AG08396 (cell line): ENCODE measurements at places on chromosomes 7 and 10.

DNA sequence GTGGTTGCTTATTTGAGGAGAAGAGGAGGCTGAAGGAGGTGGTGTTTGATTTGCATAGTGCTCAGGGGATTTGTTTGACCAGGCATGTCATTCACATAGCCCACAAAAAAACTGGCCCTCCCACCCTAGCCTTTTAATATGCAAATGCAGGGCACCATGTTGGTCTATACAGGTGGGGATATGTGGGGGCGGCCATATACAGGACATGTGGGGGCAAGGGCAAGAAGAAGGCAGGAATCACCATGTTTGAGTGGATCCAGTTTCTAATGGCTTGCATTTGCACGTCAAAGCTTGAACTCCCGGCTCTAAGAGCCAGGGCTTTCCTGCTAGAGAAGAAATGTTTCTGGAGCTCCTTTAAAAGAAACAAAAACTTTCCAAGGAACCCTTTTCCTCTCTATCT, 541.0 kb downstream of the ZWINT start:
- no peak for DNase-seq

DNA sequence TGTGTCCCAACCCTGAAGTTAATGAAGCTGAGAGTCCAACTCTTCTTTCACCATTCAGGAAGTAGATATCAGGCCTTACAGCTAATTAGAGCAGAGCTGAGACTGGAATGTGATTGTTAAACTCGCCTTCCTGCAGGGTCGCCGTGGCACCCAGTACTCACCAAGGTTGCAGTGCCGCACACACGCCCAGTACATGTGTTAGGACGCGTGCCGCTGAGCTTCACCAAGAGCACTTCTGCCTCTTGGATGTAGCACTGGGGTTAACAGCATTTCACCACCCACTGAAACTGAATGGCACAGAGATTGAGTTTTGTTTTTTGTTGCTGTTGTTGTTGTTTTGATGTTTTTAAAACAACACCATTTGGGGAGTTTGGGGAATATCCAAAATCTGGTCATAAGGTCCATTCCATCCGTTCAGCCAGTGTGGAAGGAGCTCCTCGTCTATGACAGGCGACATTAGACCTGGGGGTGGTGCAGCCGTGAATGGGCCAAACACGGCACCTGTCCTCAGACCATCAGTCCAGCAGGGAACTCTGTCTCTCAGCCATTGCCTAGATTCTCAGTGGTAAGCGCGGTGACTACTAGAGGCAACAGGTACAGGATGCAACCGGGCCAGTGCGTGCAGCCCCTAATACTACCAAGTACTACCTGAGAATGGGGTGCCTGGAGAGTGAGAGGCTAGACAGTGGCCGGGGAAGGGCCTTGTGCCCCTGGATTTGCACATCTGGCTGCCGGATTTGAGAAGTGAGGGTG, 21.9 kb downstream of the WIPI2 start:
- no peak for DNase-seq

DNA sequence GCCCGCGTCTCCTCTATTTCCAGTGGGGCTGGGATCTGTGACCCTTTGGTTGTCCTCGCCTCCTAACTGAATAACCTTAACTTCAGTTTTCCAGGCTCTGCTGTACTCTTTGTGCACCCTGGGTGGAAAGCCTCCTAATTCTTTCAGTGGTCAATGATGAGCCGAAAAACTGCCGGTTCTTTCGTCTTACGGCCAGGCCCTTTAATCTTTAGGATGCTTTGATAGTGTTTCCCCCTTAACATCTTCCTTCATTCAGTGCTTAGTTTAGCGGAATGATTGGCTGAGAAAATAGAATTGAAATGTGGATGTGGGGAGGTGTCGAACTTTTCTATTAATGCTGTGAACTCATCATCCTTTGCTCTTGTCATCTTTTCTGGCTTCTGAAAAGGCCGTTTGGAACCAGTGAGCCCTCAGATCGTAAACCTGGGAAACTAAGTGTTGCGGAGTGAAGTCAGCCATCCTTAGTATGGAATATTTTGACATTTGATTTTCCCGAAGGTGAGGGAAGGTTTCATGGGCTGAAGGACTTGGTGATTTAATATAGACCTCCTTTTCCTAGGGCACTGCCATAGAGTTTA, 847 bp downstream of the GARS1 start:
- no peak for DNase-seq

- DNase-seq, result peak; percentile 24
Measured at GRCh38 chr7:93622036-93623033, 47.8 kb upstream of the CALCR start.

- DNase-seq, result no peak
Measured at GRCh38 chr10:129796710-129797420, 167.2 kb downstream of the EBF3 start.

DNA sequence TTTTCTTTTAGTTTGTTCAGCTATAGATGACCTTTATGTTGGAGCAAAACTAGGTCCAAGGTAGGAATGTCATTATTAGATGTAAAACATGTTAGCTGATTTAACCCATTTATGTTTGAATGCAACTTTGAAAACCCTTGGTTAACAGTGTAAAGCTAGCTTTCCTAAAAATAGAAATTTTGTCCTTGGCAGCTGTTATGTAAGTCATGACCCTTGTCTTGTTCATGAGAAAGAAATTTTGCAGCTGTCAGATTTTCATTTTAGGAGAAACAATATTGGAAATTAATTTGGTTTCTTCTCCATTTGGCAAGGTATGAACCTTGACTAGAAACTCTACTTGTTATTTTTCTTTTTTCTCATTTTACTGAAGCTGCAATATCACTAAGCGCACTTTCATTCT, 23.9 kb upstream of the CCAR1 start:
- no peak for DNase-seq

DNA sequence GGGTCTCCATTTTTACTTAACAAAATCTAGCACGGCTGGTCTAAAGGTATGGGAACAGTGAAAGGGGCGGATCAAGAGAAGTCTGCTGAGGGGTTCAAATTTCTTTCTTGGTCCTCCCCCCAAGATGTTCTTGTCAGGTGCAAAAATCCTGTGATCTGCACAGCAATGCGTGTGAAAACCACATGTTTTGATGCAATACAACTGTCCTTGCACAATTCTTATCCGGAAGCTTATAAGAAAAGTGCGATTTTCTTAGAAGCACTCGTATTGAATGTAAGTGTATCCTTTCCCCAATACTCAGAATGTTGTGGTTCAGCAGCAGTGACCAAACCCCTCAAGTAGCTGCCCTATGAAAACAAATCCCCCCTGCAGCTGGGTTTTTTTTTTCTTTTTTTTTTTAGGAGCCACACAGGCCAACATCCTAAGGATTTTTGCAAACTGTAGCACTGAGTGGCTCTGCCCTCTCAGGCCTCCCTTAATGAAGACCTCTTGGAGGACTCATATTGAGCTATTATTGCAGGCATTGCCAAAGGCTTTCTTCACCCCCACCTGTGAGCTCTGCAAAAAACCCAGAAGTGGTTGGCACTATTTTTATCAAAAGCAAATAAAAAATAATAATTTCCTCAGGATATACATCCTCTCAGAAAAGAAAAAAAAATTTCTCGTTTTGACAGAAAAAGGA, 151.9 kb upstream of the ITGB1 start:
- DNase-seq, result no peak

DNA sequence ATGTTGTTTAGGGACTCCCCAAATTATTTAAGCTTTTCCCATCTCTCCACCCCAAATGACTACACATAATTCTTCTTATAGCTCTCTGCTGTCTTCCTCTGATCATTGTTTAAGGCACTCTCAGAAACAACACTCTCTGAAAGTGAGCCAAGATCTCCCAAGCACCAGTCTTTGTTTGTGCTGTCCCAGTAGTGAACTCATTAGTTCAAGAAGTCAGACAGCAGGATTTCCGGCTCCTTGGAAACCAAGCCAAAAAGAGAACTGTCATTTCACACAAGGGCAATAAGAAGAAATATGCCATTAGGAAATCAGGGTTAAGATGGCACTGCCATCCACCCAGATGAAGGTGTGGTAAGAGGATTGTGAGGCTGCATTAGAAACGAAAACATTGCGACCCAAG, 83.1 kb downstream of the FZD1 start:
- DNase-seq, result no peak

DNA sequence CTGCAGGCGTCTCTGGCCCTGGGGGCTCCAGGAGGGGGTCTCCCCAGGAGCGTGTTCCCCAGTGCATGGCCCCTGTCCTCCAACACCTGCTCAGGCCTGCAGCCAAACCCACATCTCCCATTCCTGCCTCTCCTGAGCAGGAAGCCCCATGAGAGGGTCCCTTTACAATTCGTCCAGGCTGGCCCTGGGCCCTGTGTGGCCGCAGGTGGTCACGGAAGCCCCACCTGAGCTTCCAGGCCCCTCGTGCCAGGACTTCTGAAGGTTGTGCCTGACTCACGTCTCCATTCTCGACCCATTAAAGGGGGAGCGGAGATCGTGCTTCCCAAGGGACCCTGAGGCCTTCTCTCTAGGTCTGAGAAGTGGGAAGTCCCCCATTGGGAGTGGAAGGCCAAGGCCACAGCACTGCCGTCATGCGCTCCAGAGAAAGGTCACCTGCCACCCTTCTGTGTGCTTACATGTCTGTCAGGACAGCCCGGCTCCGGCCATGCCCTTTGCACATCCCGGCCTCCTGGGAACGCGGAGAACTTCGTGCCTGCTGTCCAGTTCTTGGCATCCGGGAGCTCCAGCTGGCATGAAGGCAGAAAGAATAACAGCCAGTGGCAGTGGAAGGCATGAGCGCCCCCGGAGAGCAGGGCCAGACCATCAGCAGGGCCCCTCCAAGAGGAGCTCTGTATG, 382.3 kb downstream of the DNAJB6 start:
- DNase-seq, result no peak

DNA sequence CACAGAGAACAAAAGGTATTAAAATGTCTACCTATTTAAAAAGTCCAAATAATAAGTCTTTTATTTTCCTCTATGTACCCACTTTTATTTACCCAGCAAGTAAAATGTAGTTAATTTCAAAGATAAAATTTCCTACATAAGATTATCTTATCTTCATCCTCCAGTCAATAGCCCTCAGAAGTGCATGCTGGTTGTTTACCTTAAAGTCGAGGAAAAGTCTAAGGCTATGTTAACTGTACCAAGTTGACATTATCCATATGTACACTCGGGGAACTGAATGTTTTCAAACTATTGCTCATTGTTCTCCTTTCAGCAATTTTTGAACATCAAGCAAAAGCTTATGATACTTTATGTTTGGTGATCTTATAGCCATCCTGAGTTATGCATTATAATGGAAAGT, 24.1 kb upstream of the LIPF start:
- no peak for DNase-seq

- DNase-seq, result peak; percentile 36
Measured at GRCh38 chr7:86932038-86932512, 127.4 kb downstream of the ELAPOR2 start.

DNA sequence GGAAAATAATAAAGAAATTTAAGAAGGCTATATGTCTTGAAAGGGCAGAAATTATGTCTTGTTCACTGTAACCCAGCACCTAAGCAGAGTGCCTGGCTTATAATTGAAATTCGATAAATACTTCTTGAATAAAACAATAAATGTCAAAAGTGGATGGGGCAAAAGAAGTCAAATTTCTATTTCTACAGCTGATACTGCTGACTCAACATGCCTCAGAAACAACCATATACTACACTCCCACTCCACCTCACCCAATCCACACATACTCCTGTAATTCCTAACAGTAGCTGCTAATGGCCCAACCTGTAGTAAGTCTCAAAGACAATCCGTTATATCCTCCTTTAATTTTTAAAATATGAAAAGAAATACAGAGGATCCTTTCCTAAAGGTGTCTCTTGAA, 48.1 kb upstream of the LRRN3 start:
- no peak for DNase-seq

DNA sequence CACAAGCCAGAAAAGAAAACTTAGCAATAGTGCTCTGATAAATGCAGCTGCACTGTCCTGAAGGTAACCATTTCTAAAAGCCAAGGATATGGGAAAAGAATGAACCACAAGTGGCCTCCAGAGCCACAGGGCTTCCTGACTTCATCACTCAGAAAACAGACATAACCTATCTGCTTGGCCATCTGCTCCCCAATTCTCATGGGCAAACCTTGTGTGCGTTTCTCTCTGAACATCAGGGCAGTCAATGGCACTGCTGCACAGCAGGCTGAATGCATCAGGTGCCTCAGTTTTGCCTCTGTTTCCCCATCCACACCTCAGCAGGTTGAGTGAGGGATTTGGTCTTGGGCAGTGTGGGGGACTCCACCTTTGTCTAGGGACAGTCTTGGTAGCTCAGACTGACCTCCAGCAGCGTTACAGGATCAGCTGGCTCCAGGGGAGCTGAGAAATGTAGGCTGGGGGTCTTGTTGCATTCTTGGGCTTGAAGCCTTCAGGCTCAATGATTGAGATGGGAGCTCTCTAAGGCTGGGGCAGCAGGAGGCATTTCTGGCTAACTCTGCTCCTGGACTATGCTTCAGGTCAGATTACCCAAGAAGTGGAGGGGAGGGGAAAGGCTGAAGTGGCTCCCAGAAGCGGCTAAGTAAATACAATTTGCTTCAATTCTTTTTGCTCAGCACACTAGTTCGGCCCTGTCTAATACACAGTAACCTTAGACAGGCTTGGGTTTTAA, 23.6 kb upstream of the PDLIM1 start:
- no peak for DNase-seq
